ENCODE measurements at places on chromosomes 1 and 21. TPM values are rescaled to one million over a fixed set of nuclear protein-coding genes. Genes with fewer than 3 reads are reported as not detected.
A peak's percentile ranks its signal among the peaks of the same experiment; 100 is the strongest.

DNA sequence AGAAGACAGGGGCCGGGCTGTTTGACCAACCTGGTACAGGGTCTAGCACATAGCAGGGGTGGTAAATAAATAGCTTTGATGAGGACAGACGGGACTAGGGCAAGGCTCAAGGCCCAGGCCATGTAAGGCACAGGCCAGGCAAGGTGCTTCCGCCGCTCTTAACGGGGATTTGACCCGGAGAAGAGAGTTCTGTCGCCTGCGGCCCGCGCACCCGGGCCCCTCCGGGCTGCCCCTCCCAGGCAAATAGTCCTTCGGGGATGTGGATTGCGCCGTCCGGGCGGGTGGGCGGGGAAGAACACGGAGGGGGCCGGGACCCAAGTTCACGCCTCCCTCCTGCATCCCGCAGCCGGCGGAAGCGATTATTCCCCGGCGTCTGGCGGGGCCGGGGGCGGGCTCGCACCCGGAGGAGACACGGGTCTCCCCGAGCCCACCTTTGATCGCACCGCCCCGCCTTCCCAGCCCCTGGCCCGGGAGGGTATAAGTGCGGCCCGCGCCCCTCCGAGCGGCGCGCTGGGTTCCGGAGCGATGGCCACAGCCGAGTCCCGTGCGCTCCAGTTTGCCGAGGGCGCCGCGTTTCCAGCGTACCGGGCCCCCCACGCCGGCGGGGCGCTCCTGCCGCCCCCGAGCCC is at the start of gene MIXL1:
TSS of gene MIXL1 (plus strand) at position 508 of the 629 bp plus-strand sequence. CDS start at position 526, 18 bp downstream.
- peak within 1 kb of the TSS; percentile 86 for H3K4me3 ChIP-seq
- peaks cover 5% of the 10 kb centered on the region for H3K4me1 ChIP-seq
- DNase-seq: peak; percentile 13
- peaks cover 4% of the 10 kb centered on the region for H3K36me3 ChIP-seq

The BRINP2 gene
- 1.3 TPM for total RNA-seq

GRCh38 chr1:158056498-158056897 is 63.1 kb downstream of the KIRREL1 start:
- peak overlapping the region; percentile 69 for H3K27ac ChIP-seq
- no peak for DNase-seq
- peaks cover 6% of the 10 kb centered on the region for H3K36me3 ChIP-seq
- H3K27me3 ChIP-seq: no peaks in the 10 kb centered on the region
- H3K4me3 ChIP-seq: no peak overlapping the region

The RAB3B gene
- 2.4 TPM for total RNA-seq

DNA sequence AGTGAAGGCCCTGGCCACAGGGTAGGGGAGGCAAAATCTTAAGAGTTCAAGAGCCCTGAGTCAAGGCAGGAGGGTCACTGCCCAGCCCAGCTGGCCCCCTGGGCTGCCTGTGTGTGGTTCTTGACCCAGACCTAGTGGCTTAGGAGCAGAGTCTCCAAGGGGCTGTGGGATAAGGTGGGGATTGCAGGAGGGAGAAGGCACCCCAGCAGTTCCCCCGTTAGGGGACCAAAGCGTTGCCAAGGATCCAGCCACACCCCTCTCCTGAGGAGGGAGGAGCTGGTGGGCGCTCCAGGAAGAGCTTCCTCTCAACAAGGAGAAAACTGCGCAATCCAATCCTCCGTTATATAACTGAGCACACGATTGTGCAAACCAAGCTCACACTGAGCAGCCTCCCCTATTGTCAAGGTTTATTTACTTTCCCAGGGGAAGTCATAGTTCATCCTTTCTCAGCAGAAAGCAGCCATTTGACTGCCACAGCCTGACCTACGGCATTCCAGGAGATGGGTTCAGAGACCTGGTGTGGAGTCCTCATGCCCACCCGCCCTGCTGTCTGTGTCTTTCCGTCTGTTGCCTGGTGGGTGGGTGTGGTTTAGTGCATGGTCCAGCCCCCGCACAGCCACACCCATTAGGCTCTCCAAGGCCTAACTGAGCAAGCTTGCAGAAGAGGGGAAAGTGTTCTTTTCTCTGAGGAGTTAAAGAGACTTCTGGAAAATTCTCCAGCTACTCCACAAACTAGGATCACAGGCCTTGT is 3.5 kb downstream of the EPHX1 start:
- peaks cover 2% of the 10 kb centered on the region for H3K36me3 ChIP-seq
- peaks cover 8% of the 10 kb centered on the region for H3K27me3 ChIP-seq
- peak overlapping the region; percentile 26 for H3K4me3 ChIP-seq

The CFHR3 gene
- 0.86 TPM for total RNA-seq

DNA sequence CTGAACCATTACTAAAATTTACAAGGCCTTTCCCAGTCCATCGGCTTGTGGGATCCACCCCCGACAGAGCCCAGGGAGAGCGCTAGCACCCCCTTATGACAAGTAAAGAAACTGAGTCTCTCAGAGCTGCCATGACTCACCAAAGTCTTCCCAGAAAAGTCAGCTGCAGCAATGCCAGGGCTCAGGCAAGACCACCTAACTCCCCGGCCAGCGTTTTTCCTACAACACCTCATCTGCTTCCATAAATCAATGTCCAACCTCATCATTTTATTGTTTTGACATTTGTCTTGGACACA is 15.0 kb downstream of the DHCR24 start:
- peaks cover 36% of the 10 kb centered on the region for H3K36me3 ChIP-seq
- no peak overlapping the region for H3K4me3 ChIP-seq
- H3K27ac ChIP-seq: peak overlapping the region; percentile 83
- no peaks in the 10 kb centered on the region for H3K27me3 ChIP-seq
- no peak for DNase-seq

- H3K4me3 ChIP-seq: no peak overlapping the region
- no peaks in the 10 kb centered on the region for H3K36me3 ChIP-seq
- H3K27ac ChIP-seq: no peak overlapping the region
- peaks cover 15% of the 10 kb centered on the region for H3K4me1 ChIP-seq
Observed at GRCh38 chr1:247390116-247390791, 25.7 kb upstream of the NLRP3 start.
